ENCODE measurements at places on chromosomes 12 and 14.

DNA sequence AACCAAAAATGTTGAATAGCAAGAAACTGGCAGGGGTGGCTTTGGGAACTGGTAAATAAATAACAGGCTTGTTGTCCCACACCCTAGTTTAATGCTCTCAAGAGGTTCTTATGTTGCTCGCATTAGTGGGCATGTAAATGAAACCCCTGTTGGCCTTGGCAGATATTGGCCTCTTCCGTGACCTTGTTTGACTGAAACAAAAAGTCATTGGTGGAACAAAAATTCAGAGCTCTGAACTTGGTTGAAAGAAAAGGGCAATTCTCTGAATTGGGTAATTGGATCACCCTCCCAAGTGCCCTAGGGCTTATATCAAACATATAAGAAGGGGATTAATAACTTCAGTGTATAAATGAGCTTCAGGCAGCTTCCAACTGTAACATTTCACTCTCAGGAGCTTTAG is 426.2 kb downstream of the ZFP36L1 start:
- no peak for DNase-seq

DNA sequence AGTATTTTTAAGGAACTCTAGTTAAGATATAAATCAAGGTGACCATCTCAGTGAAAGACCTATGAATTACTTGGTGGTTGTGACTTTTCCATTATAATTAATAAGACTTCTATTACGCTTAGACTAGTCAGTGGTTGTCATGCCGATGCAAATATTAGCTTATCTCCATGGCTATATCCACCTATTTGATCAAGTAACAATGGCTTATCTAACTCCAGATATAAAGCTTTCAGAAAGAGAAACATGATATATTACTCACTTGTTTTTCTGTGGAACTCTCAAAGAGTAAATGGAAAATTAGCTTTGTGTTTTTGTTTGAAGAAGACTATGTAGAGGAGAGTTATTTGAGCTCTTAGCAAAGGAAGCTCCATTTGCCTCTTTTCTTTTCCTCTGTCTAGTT is 323.8 kb upstream of the DCN start:
- DNase-seq, result no peak

DNA sequence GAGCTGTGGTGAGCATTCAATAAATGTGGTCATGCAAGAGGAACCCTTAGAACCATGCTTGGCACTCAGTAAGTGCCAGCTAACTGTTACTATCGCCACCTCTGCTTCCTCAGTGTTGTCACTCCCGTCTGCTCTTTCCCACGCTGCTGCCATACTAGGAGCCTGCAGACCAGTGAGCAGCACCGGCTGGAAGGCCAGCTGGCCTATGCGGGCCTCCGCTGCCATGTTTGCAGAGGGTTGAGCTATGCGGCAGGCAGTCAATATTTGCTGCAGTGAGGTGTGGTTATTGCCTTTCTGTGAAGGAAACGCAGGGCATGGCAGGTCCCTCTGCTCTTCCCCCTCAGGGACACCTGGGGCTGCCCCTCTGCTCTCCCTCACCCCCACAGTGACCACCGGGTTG is 13.0 kb downstream of the KMT5A start:
- no peak for DNase-seq

GRCh38 chr14:50398189-50398580 is 1.5 kb upstream of the CDKL1 start:
- DNase-seq, result no peak

DNA sequence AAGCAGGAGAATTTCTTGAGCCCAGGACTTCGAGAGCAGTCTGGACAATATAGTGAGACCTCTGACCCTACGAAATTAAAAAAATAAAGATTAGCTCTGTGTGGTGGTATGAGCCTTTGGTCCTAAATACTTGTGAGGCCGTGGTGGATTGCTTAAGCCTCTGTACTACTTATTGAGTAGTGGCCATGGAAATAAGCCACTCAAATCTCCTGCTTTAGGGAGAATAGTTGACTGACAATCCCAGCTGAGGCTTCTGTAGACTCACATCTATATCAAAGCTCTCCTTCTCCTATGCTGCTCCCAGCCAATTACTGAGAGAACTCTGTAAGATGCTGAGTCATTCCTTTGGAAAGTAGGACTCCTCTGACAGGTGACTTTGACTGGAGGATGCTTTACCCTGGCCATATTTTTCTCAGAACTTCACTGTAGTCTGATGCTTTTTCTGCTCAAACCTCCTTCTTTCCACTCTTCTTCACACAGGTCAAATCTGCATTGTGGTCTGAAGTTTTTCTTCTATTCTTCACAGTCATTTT is 420.2 kb downstream of the SLC6A15 start:
- DNase-seq, result no peak

DNA sequence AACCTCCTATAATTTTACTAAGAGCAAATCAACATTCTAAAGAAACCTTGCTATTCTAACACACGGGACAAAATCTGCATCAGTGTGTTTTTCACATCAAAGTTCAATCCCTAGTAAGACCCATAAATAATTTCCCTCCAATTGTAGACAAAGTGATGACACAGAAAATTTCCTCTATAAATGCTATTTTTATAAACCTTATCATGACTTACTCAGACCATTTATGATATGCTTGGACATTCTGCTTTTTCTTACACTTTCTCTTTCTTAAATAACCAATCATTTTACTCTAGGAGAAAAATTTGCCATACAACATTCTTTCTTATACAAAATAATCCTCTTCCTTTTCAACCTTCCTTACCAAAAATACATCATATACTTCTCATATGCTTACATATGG is 67.0 kb downstream of the SDR9C7 start:
- no peak for DNase-seq

- no peak for DNase-seq
Measured at GRCh38 chr12:24534622-24535021, 414.3 kb downstream of the BCAT1 start.

DNA sequence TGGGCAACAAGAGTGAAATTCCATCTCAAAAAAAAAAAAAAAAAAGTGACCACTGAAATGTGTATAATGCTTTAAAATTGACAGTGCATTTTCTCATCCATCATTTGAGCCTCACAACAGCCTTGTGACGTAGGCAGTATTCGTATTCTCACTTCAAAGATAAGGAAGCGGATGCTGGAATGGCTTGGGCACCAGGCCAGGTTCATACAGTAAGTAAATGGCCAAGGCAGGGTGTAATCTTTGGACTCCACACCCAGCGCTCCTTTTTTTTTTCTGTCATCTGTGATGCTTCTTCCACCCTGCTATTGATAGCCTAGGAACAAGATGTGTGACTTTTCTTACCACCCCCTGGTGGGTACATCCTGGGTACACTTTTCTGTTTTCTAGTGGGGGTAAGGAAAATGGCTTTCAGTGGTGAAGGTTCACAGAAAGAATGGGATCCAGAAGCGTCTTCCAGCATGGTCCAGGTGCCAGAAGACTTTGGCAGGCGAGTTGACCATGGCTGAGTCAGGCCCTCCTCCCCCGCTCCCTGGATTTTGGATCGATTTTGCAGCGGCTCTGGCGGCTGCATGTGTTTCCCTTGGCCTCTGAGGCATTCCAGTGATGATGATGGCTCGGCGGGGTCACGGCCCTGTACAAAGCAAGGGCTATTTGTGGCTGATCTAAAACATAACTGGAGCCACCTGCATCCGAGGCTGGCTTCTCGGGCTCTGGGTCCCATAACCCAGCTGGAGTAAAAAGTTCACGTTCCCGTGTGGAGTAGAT is 110.6 kb downstream of the CACNA1C start:
- no peak for DNase-seq

- DNase-seq, result no peak
Measured at GRCh38 chr12:97680751-97681150, 218.1 kb downstream of the RMST start.

GRCh38 chr12:124884587-124885438 is 21.1 kb upstream of the SCARB1 start:
- DNase-seq, result no peak

DNA sequence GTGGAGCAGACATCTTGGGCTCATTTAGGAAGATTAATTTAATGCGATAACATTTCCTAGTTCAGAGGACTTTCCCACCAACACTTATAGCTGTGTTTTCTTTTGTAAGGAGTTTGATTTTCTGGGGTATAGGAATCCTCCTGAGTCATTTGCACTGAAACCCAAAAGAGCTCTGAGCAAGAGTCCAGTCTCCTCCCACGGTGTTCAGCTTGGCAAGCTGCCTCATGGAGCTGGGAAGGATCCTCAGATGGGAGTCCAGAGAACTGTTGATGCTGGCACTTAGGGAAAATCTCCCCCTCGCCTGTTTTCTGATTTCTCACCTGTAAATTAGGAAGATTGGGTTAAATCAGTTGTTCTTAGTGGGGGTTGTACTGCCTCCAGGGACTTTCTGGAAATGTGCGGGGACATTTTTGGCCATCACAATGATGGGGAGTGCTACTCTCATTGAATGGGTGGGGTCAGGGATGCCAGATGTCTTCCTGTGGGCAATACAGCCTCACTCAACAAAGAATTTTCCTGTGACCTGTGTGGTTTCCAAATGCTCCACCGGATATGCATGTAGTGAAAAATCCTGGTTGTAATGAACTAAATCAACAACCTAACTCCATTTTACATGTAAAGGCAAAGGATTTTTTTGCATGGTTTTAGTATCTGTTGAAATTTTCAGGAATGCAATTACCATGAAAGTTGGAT is 150.6 kb downstream of the ADCK1 start:
- no peak for DNase-seq

DNA sequence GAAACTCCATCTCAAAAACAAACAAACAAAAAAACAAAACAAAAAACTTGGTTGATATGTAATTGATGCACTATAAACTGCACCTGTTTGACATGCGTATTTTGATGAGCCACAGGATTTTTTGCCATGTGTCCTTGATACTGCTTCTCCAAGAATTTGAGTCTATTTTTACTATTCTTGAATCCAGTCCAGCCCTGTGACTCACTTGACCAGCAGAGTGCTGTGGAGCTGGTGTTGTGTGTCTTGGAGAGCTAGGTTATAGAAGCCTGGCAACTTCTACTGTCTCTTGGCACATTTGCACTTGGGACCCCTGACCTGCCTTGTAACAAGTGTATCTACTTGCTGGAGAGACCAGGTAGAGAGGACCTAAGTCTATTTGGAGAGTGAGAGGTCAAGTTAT is 52.0 kb downstream of the KLRG1 start:
- no peak for DNase-seq

- DNase-seq, result no peak
Measured at GRCh38 chr14:78764240-78764639, 594.1 kb downstream of the NRXN3 start.

- no peak for DNase-seq
Measured at GRCh38 chr12:32074432-32074831, 32.2 kb upstream of the BICD1 start.

DNA sequence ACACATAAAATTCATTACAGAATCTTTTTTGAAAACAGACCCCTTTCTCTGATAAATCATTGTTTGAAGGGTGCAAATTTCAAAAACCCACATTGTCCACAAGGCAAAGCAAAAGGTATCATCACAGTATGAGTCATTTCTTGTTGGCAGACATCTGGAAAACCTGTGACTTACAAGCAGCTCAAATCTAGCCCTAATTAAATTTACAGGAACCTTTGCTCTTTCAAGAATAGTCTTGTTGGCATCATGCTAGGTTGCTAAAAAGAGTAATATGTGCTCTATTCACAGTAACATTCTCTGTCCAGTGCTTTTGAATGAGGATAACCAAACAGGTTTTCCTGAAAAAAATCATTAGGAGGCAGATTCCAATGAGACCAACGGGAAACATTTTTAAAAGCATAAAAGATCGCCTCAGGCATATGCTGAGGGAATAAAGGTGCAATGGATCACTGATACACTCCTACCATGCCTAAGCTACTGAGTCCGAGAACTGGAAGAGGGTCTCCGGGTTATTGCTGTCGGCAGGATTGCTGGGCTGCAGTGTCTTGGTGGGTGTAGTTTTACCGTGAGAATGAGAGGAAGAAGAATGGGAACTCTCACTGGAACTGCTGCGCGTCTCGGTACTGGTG is 55.5 kb upstream of the TTC7B start:
- no peak for DNase-seq

GRCh38 chr12:56385873-56386272 is 23.2 kb upstream of the APOF start:
- DNase-seq, result no peak

DNA sequence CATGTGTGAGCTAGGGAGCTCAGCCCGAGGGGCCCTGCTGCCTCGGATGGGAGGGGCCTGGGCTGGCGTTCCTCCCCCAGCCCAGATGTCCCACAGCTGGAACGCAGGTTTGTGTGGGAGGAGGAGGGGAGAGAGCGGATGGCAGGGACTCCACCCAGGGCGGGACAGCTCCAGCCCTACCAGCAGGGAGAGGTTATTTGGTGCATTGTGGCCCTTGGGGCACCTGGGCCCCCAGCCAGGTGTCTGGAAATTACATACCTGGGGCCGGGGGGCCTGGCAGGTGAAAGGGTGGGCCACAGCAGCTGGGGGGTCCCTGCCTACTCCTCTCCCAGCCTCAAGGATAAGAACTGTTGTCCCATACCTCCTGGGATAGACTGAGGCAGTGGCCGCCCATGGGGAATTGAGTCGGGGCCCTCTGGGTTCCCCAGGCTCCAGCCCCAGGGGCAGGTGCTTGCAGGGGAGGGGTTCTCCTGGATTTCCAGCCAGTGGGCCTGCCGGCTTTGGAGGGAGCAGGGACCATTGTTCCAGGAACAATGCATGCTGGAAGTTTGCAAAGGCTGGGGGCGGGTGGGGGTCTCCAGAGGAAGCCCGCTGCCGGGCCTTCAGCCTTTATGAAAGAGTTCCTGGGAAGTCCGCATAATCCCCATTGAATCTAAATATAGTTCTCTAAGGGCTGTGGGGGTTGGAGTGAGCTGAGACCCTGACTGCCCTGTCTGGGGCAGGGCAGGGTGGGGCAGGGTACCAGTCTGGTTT is 1.2 kb downstream of the KIF26A start:
- DNase-seq, result no peak

DNA sequence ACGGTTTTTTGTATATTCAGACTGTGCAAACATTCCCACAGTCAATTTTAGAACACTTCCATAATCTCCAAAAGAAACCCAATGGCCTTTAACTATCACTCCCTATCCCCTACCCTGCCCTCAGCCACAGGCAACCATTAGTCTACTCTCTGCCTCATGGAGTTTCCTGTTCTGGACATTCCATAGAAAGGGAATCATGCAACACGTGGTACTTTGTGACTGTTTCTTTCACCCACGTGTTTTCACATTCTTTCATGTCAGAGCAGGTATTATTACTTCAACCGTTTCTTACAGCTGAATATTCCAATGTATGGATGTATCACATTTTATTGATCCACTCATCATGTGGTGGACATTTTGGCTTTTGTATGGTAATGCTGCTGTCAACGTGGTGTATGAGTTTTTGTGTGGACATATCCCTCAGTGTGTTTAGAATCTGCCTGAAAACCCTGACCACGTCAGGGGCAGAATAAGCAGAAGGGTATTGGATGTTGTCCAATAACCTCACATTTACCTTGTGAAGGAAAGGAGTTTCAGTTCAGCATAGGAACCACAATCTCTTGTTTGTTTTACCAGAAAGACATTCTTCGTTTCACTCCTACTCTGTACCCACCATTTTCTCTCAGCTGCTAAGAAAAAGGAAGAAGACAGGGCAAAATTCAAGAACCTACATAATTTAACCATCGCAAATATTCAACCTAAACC is 107.5 kb upstream of the DYRK2 start:
- DNase-seq, result no peak

DNA sequence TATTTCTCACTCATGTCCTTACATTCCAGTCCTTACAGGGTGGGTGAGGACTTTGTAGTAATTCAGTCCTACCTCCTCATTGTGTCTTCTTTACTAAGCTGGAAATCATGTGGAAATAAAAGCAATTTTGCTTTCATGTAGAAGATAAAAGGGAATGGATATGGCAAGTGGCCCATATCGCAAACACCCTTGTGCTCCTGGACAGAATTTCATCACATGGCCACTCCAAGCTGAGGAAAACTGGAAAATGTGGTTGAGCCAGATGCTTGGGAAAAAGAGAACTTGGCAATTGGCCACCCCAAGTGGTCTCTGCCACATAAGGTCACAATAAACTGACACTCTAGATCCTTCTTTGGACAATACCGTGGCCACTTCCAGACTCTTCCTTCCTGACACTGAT is 64.2 kb upstream of the IFNG-AS1 start:
- no peak for DNase-seq
